HFFc6 (cell line): ENCODE measurements at places on chromosomes 4 and X.

DNA sequence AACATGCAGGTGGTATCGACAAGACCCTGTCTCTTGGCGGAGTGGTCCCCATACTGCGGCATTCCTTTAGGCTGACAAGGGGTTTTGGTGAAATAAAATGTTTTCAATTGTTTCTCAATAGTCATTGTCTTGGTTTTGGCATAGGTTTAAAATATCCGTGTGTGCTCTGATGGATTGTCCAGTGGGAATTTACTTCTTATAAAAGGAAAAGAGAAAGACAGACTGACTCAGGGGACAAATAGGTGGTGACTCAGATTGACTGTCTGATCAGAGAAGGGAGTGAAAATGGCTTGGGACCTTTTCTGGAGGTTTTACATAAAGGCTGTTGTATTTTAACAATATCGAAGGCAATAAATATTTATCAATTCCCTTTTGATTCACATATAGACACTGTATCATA, 129.8 kb downstream of the SORBS2 start:
- H3K36me3 ChIP-seq, result no peaks in the 10 kb centered on the region
- H3K4me1 ChIP-seq, result peaks cover 23% of the 10 kb centered on the region
- peak; percentile 53 for DNase-seq
- H3K27ac ChIP-seq, result peak overlapping the region; percentile 21; the same call in 1 of the 2 replicates

GRCh38 chr4:151355155-151355554, 29.8 kb upstream of the SH3D19 start:
- peaks cover 12% of the 10 kb centered on the region for H3K4me1 ChIP-seq
- H3K4me3 ChIP-seq, result no peak overlapping the region

DNA sequence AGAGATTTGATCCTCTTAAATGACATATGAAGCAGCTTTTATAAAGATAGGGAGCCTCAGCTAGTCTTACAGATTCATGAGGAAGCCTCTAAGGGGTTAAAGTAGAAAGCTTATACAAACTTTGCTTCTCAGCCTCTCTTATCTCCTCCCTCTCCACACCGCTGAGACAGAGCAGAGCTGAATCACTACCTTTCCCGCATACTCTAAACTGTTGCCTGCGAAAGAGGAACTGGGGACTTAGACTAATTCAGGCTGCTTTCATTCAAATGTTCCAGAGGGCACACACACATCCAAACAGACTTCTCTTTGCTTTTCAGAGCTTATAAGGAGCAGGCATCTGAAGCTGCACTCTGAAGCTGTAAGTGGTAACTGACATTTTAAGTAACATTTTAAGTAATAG, at the start of gene SERTM2:
Gene SERTM2 (plus strand): TSS at position 169 of the 400 bp plus-strand sequence. CDS start 7,213 bp downstream, outside the sequence.
- H3K27ac ChIP-seq, result no peak within 1 kb of the TSS
- no peaks in the 10 kb centered on the region for H3K4me1 ChIP-seq
- DNase-seq, result no peak
- H3K27me3 ChIP-seq, result no peaks in the 10 kb centered on the region; the same call in none of the 2 replicates
- no peaks in the 10 kb centered on the region for H3K36me3 ChIP-seq

DNA sequence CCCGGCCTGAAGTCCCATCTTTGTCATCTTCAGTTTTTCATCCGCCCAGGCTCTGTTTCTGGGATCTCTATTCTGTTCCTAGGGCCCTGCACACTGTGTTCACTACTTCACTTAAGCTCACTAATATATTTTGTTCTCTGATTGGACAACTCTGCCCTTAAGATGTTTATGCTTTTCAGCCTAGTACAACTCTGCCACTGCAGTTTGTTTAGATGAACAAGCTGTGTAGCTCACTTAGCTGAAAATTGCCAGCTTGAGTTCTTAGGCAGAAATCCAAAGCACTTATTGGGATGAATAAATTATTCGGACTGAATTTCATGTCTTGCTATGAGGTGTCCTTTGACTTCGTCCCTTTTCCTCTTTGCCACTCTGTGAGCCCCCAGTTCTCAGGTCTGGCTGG, 60.8 kb downstream of the NYX start:
- H3K4me3 ChIP-seq, result no peak overlapping the region
- no peak for DNase-seq
- no peaks in the 10 kb centered on the region for H3K4me1 ChIP-seq
- no peaks in the 10 kb centered on the region for H3K36me3 ChIP-seq
- H3K27ac ChIP-seq, result no peak overlapping the region

- H3K27ac ChIP-seq, result no peak overlapping the region
- no peaks in the 10 kb centered on the region for H3K4me1 ChIP-seq
- DNase-seq, result no peak
- H3K4me3 ChIP-seq, result no peak overlapping the region
- no peaks in the 10 kb centered on the region for H3K36me3 ChIP-seq
Observed at GRCh38 chr4:10977534-10977933, 293.0 kb upstream of the CLNK start.

DNA sequence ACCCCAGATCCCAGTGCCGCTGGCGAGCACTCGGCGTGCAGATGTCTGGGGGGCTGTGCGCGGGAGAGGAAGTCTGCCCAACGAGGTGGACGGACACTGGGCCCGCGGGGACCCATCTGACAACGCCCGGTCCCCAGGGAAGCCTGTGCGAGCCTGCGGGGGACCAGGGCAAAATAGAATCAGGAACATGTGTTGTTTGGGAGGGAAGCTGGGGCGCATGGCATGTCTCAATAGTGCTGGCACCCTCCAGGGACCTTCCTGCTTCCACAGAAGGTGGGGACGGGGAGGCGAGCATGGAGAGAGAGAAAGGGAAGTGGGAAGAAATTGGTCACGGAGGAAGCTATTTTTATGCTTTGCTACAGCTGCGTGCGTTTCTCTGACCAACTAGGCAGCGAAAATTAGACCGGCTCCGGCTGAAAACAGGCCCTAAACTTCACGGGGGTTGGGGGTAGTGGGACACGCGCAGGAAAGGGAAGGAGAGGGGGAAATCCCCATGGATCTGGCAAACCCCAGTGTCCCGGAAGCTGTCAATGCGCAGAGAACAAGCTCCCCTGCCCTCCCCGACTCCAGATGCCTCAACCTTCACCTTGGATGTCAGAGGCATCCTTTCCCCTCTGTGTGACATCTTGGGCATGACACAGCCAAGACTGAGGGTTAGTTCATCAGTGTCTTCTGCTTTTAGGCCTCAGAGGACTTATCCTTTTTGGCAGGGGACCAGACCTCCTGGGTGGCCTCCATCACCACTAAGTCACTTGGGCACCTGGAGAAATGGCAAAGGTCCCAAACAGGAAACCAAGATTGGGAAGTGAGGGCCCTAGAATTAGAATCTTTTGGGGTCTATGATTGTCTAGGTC, 169.8 kb upstream of the BCOR start:
- H3K27ac ChIP-seq, result peak overlapping the region; percentile 43; the same call in 1 of the 2 replicates
- H3K36me3 ChIP-seq, result no peaks in the 10 kb centered on the region
- H3K4me3 ChIP-seq, result peak overlapping the region; percentile 84
- H3K4me1 ChIP-seq, result peaks cover 32% of the 10 kb centered on the region

DNA sequence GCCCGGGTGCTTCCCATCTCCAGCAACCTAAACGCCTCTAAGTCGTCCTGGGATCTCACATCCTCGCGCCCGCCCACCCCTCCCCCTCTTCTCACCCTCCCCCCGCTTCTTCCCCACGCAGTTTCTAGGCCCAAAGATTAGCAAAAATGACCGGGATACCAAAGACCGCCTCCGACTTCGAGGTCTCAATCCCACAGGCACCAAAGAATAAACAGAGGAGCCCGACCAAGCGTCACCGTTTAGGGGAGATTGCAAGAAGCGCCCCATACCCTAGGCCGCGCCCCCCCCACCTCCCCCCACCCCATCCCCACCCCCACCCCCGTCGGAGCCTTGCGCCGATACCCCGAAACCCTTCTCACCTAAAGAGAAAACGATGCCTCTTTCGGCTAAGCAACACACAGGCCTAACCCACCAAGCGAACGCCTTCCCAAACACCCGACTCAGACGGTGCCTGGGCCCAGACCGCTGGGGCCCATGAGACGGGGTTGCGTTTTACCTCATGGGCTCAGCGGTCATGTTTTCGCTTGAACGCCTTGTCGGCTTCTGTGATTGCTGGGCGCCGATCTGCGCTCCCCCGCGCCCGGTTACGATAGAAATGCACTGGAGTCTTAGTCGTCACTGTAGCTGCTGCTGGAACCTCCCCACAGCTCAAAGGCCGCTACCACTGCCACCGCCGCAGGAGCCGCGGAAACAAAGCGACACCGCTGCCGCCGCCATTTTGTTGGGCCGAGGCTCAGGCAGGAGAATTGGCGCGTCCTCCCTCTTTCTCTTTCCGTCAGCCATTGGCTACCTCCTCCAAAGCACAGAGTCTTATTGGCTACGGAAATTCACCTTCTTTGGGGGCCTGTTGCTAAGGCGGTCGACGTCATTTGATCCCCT, at the start of gene ATRX:
Gene ATRX (minus strand): TSS at position 731 of the 879 bp plus-strand sequence. CDS start 215 bp downstream, at position 516.
- H3K4me3 ChIP-seq, result peak within 1 kb of the TSS; percentile 100
- H3K4me1 ChIP-seq, result peaks cover 26% of the 10 kb centered on the region
- H3K27me3 ChIP-seq, result peaks cover 2% of the 10 kb centered on the region; the same call in 1 of the 2 replicates

- H3K4me3 ChIP-seq, result no peak overlapping the region
- DNase-seq, result no peak
- H3K27me3 ChIP-seq, result no peaks in the 10 kb centered on the region
- no peaks in the 10 kb centered on the region for H3K36me3 ChIP-seq
Observed at GRCh38 chrX:10972706-10973105, 138.4 kb upstream of the HCCS start.

DNA sequence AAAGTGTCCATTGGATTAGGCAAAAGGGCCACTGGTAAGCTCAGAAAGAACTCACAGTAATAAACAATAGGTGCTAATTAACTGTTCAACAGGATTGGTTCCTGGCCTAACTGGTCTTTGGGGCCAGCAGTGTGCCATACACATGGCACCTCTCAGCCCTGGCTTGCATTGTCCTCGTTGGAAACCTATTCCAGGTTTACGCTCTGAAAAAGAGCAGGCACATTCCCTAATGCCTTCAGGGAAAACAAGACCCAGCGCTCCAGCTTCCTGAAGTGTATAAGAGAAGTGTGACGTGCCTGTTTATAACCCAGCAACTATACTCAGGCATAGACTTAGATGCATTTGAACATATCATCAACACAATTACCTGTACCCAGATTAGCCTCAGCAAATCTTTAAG, 51.9 kb upstream of the RBM47 start:
- H3K27ac ChIP-seq, result no peak overlapping the region
- no peaks in the 10 kb centered on the region for H3K36me3 ChIP-seq
- peaks cover 2% of the 10 kb centered on the region for H3K27me3 ChIP-seq

DNA sequence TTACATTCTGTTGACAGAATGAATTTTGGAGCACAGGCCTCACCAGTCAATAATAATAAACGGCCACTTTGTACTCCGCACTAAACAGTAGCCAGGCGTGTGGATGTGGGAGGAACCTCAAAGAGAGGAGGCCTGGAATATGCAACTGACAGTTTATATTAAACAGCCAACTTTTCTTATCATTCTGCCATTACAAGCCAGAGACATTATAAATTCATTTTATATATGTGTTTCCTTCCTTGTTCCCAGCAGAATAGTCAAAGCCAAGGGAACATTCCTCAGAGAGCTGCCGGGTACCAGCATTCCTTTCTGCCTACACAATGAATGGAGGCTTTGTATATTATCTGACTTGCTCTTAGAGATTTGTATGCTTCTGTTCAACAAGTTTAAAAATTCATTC, 436.5 kb upstream of the FTHL17 start:
- peaks cover 18% of the 10 kb centered on the region for H3K4me1 ChIP-seq
- no peak overlapping the region for H3K27ac ChIP-seq
- no peak overlapping the region for H3K4me3 ChIP-seq
- peaks cover 2% of the 10 kb centered on the region; the same call in 1 of the 2 replicates for H3K27me3 ChIP-seq
- peak; percentile 2 for DNase-seq

- H3K4me1 ChIP-seq, result peaks cover 35% of the 10 kb centered on the region
- no peaks in the 10 kb centered on the region for H3K27me3 ChIP-seq
- no peak for DNase-seq
- H3K4me3 ChIP-seq, result no peak overlapping the region
Observed at GRCh38 chr4:100166297-100167039, 23.8 kb downstream of the DDIT4L start.

GRCh38 chr4:7389101-7389701, 45.5 kb downstream of the PSAPL1 start:
- peaks cover 3% of the 10 kb centered on the region; the same call in 1 of the 2 replicates for H3K36me3 ChIP-seq
- no peak overlapping the region for H3K4me3 ChIP-seq
- no peak overlapping the region for H3K27ac ChIP-seq
- H3K4me1 ChIP-seq, result peaks cover 13% of the 10 kb centered on the region
- DNase-seq, result no peak
- peaks cover 38% of the 10 kb centered on the region for H3K27me3 ChIP-seq

DNA sequence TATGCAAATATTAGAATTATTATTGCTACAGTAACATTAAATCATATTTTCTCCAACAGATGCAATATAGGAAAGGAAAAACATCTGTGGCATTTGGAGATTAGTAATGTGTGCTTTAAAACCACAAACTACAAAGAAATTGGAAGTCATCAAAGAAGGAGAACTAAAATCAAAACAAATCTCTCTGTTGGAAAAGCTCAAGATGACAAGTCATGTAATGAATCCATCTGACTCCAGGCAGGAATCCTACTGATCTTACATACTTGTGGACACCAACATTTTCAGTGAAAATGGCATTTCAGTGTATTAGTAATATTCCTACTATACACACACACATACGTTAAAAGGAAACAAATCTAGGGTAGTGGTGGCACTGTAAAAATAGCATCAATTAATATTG, 98.2 kb downstream of the SLC39A8 start:
- H3K27ac ChIP-seq, result no peak overlapping the region
- DNase-seq, result no peak
- H3K4me1 ChIP-seq, result no peaks in the 10 kb centered on the region
- H3K4me3 ChIP-seq, result no peak overlapping the region

GRCh38 chrX:155313766-155314165, 20.6 kb downstream of the CLIC2 start:
- no peaks in the 10 kb centered on the region for H3K36me3 ChIP-seq
- H3K27ac ChIP-seq, result no peak overlapping the region
- no peak overlapping the region for H3K4me3 ChIP-seq
- no peaks in the 10 kb centered on the region for H3K4me1 ChIP-seq
- no peak for DNase-seq
- no peaks in the 10 kb centered on the region for H3K27me3 ChIP-seq

- no peak for DNase-seq
- H3K36me3 ChIP-seq, result no peaks in the 10 kb centered on the region
- peaks cover 24% of the 10 kb centered on the region for H3K27me3 ChIP-seq
Observed at GRCh38 chr4:1047106-1047975, 35.9 kb downstream of the FGFRL1 start.

DNA sequence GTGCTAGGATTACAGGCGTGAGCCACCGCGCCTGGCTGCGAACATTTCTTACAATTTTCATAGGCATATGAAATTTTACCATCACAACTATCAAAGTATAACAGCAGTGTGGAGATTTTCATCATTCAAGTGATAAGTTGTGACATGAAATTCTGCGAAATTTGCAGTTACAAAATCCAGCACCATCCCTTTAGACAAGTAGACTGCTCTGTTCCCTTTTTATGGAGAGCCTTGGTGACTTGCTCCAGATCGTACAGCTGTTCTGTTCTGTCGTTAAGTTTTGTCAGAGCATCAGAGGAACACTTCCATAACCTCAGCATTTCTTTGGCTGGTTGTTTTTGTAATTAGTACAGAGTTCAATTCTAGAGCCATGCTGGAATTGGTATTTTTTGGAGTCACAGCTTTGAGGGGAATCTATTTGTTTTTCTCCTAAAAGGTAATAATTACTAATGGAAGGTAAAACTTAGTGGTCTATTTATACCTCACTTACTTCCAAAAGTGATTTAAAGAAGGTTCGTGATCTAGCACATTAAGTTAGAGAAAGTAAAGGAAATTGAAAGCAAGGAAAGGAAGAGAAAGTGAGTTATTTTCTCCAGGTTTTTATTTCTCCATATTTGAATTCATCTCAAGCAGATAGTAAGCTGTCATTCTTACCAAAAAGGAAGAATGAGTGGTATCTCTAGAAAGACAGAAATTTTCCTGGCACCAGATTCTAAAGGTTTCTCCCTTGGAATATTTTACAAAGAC, 22.1 kb downstream of the ZRSR2 start:
- no peaks in the 10 kb centered on the region for H3K27me3 ChIP-seq
- peaks cover 8% of the 10 kb centered on the region; the same call in 1 of the 2 replicates for H3K4me1 ChIP-seq
- H3K4me3 ChIP-seq, result no peak overlapping the region
